ENCODE measurements at places on chromosomes 11 and 22. TPM values are rescaled to one million over a fixed set of nuclear protein-coding genes. Genes with fewer than 3 reads are reported as not detected.

GRCh38 chr11:26649884-26650283 lies 72.0 kb downstream of the SLC5A12 start:
- no peak overlapping the region for H3K4me3 ChIP-seq
- no peak overlapping the region for H3K27ac ChIP-seq
- no peaks in the 10 kb centered on the region for H3K4me1 ChIP-seq
- DNase-seq, result no peak

- H3K4me1 ChIP-seq, result no peaks in the 10 kb centered on the region
- H3K36me3 ChIP-seq, result no peaks in the 10 kb centered on the region
- peaks cover 15% of the 10 kb centered on the region for H3K27me3 ChIP-seq
- H3K27ac ChIP-seq, result no peak overlapping the region
These were observed 130.1 kb upstream of the SYN3 start for GRCh38 chr22:33188326-33188725.

GRCh38 chr22:20199413-20199842 lies 48.6 kb upstream of the CCDC188 start:
- no peak overlapping the region for H3K4me3 ChIP-seq

- peaks cover 3% of the 10 kb centered on the region for H3K4me1 ChIP-seq
- H3K4me3 ChIP-seq, result no peak overlapping the region
- no peaks in the 10 kb centered on the region for H3K36me3 ChIP-seq
- H3K27ac ChIP-seq, result no peak overlapping the region
These were observed 65.4 kb upstream of the B3GAT1 start for GRCh38 chr11:134477486-134477885.

- no peak overlapping the region for H3K27ac ChIP-seq
- H3K4me1 ChIP-seq, result no peaks in the 10 kb centered on the region
- no peaks in the 10 kb centered on the region for H3K36me3 ChIP-seq
These were observed 79.0 kb downstream of the BUD13 start for GRCh38 chr11:116693593-116694348.

The BTG4 gene
- total RNA-seq, result not detected

The CCDC134 gene
- 25.1 TPM for total RNA-seq

Data from natural killer cell treated with Interleukin-12 subunit alpha and Interleukin-12 subunit beta and Interleukin-15 and Interleukin-18, amount 100 ng/mL, for 72 hours (primary cell).